ENCODE measurements at places on chromosomes 16 and 17.

DNA sequence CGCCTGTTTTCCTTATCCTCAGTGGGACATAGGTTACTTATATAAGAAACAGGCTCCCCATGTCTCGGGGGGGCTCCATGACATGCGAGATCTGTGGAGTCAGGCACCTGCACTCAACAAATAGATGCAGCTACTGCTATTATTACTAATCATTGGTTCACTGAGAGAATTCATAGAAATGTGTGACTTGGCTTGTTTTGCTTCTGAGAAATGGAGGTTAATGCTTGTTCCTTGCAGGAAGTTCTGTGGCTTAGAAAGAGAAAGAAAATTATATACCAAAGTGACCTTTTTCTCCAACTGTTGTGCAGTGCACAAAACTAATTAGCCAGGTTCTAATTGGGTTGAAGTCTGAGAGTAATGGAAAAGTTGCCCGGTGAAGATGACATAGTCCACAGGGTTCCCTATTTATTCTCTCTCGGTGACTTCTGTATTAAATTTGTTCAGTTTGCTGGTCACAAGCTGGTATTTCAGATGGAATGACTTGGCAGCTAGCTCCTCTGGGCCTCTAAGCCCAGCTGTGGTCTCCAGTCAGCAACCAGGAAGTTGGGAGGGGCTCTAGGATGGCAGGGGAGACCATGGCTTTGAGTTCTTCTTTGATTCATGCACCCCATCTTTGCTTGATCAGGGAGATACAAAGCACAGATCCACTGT, 17.6 kb upstream of the MAF start:
- peak overlapping the region; percentile 2 for H3K27ac ChIP-seq
- DNase-seq = no peak
- H3K4me3 ChIP-seq = no peak overlapping the region
- H3K36me3 ChIP-seq = no peaks in the 10 kb centered on the region

DNA sequence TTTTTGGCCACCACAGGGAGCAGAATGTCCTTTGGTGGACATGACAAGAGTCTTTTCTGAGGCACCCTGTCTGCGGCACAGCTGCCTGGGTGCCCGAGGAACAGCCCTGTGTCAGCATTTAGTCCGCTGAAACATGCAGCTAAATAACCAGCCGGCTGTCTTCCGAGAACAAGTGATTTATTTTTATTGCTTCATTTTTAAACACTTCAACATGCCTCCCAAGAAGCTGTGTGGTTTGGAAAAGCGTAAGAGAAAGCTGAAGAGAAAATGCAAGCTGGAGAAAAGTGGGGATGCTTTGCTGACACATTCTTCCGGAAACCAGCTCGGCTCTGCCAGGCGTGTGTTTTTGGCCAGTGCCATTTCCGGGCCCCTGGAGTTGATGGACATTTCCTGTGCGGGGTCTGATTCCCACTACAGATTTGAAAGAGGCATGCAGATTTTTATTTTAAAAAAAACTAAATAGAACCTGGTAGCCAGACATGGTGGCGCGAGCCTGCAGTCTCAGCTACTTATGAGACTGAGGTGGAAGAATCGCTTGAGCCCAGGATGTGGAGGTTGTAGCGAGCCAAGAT, 94.7 kb downstream of the SEC14L1 start:
- H3K36me3 ChIP-seq = no peaks in the 10 kb centered on the region
- H3K27ac ChIP-seq = peak overlapping the region; percentile 80
- DNase-seq = no peak

DNA sequence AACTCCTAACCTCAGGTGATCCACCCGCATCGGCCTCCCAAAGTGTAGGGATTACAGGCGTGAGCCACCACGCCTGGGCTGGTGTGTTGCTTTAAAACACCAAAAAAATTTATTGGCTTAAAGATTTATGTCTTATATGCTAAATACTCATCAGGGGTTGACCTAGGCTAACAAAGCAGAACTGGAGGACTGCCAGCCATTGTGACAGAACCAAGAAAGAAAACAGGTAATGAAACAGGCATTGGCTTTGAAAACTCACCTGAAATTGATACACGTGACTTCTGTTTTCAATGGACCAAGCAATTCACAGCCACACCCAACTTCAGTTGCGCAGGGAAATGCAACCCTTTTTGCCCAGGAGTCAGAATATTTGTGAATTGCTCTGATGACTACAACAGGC, 4.9 kb upstream of the PHAF1 start:
- no peak overlapping the region for H3K27ac ChIP-seq
- H3K27me3 ChIP-seq = no peaks in the 10 kb centered on the region
- H3K36me3 ChIP-seq = no peaks in the 10 kb centered on the region
- no peaks in the 10 kb centered on the region for H3K4me1 ChIP-seq
- DNase-seq = peak; percentile 12

GRCh38 chr16:2150418-2151187, 2.2 kb downstream of the RAB26 start:
- H3K4me3 ChIP-seq = no peak overlapping the region
- H3K27ac ChIP-seq = peak overlapping the region; percentile 12
- peak; percentile 61 for DNase-seq
- peaks cover 10% of the 10 kb centered on the region for H3K27me3 ChIP-seq
- H3K36me3 ChIP-seq = peaks cover 57% of the 10 kb centered on the region

DNA sequence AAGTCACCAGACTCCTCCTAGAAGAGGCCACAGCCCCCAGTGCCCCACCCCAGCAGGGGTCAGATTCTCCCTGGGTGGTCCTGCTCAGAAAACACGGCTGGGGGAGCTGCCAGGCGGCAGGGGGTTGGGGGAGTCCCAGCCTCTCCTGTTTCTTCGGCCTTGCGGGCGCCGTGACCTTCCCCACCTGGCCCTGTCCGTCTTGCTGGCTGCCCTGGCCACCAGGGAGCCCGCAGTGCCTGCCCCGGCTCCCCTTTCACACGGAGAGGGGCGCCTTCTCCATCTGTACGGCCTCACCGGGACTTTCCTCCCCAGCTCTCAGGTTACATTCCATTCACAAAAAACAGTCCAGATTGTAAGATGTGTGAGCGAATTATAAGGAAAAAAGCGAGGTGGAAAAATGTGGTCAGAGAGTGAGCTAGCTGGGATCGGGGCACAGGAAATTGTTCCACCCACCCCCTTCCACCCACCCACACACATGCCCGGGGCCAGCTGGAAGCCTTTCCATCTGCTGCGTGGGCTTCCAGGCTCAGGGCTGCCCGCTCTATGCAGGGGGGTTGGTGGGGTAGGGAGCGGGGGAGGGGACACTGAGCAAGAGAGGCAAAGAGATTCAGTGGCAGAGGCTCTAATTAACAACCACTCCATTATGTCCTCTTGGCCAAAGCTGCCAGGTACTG, 14.6 kb upstream of the CIBAR2 start:
- peaks cover 8% of the 10 kb centered on the region for H3K4me1 ChIP-seq
- no peaks in the 10 kb centered on the region for H3K36me3 ChIP-seq
- H3K4me3 ChIP-seq = no peak overlapping the region
- no peak for DNase-seq

DNA sequence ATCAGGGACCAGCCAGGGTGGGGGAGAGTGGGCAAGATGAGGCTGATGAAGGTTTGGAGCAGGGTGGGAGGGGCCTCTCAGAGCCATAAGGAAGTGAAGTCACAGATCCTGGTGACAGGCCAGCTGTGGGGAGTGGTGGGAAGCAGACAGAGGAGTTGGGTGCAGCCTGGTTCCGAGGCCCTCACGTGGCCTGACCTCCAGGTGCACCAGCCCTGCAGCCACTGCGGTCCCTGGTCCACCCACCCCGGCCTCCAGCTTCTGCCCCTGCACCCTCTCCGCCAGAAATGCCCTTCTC, 3.9 kb upstream of the ZFPM1 start:
- no peak overlapping the region for H3K27ac ChIP-seq
- peaks cover 17% of the 10 kb centered on the region for H3K4me1 ChIP-seq
- no peak overlapping the region for H3K4me3 ChIP-seq
- no peaks in the 10 kb centered on the region for H3K27me3 ChIP-seq
- H3K36me3 ChIP-seq = no peaks in the 10 kb centered on the region

DNA sequence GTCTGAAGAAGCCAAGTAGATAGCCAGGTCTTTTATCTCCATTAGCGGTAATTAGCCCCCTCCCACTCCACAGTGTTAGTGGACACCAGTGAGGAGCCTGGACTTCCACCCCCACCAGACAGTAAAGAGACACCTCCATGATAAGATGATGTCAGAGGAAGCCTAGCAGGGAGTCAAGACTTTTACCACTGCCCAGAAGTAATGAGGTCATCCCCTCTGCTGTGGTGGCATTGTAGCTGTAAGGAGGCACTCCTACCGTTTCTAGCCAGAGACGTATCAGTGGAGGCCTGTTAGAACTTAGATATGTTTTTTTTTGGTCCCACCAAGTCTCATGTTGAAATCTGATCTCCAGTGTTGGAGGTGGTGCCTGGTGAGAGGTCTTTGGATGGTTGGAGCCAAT, 38.1 kb downstream of the PIK3R5 start:
- no peak overlapping the region for H3K27ac ChIP-seq
- H3K4me3 ChIP-seq = no peak overlapping the region
- H3K4me1 ChIP-seq = no peaks in the 10 kb centered on the region
- no peak for DNase-seq
- H3K27me3 ChIP-seq = no peaks in the 10 kb centered on the region
- no peaks in the 10 kb centered on the region for H3K36me3 ChIP-seq

DNA sequence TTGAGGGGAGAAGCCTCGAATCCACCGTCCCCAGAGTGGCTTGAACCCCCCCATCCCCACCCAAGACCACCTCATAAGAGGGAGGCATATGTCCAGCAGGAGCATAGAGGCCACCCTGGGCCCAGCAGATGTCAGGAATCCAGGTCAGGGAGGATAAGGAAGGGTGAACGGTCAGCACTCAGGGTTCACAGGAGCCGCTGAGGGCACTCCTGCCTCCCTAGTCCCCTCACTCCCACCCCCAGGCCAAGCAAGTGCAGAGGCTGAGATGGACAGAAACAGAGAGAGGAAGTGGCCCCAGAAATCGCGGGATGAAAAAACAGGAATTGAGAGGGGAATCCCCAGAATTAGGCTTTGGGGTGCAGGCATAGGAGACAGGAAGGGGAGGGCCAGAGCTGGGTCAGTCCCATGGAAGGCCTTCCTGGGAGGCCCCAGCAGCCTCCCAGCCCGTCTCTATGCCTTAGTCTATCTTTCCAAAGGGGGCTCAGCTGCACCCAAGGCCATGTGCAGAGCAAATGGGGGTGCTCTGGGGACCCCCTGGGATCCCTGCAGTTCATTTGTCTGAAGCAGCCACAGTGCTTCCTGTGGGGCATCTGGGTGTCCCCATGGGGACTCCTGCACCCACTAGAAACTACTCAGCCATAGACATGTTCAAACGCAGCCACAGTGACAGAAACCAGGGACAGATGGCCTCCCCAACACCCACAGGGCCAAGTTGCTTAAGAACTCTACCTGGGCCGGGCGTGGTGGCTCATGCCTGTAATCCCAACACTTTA, 1.7 kb downstream of the CMTM3 start:
- H3K27me3 ChIP-seq = peaks cover 14% of the 10 kb centered on the region
- peaks cover 17% of the 10 kb centered on the region for H3K4me1 ChIP-seq
- H3K4me3 ChIP-seq = peak overlapping the region; percentile 71

DNA sequence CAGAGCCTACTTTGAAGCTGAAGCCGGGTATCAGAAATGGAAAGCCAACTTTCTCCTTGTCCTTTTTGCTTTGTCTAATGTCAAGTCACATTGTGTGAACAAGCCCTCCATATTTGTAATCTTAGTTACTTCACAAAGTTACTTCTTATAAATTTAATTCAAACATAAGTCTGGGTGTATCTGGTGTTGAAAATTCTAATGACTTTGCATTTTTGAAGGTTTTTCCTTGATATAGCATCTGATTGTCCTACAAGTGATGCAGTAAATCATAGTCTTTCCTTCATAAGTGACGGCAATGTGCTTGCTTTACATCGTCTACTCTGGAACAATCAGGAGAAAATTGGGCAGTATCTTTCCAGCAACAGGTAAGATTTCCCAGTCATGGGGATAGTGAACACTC, 36.9 kb downstream of the OMG start:
- no peak overlapping the region for H3K27ac ChIP-seq
- DNase-seq = no peak
- no peaks in the 10 kb centered on the region for H3K4me1 ChIP-seq
- no peaks in the 10 kb centered on the region for H3K27me3 ChIP-seq
- H3K36me3 ChIP-seq = peaks cover 9% of the 10 kb centered on the region
- no peak overlapping the region for H3K4me3 ChIP-seq

- no peaks in the 10 kb centered on the region for H3K36me3 ChIP-seq
- H3K4me3 ChIP-seq = no peak overlapping the region
- H3K27ac ChIP-seq = no peak overlapping the region
Observed at GRCh38 chr17:38567350-38567749, 38.4 kb downstream of the SRCIN1 start.

GRCh38 chr16:12617401-12617819, 186.3 kb downstream of the CPPED1 start:
- no peak for DNase-seq
- no peaks in the 10 kb centered on the region for H3K27me3 ChIP-seq
- H3K4me3 ChIP-seq = no peak overlapping the region
- H3K4me1 ChIP-seq = no peaks in the 10 kb centered on the region
- H3K36me3 ChIP-seq = no peaks in the 10 kb centered on the region

- no peaks in the 10 kb centered on the region for H3K27me3 ChIP-seq
- H3K27ac ChIP-seq = no peak overlapping the region
- H3K36me3 ChIP-seq = no peaks in the 10 kb centered on the region
- no peak overlapping the region for H3K4me3 ChIP-seq
Observed at GRCh38 chr16:85871756-85872155, 27.2 kb upstream of the IRF8 start.

DNA sequence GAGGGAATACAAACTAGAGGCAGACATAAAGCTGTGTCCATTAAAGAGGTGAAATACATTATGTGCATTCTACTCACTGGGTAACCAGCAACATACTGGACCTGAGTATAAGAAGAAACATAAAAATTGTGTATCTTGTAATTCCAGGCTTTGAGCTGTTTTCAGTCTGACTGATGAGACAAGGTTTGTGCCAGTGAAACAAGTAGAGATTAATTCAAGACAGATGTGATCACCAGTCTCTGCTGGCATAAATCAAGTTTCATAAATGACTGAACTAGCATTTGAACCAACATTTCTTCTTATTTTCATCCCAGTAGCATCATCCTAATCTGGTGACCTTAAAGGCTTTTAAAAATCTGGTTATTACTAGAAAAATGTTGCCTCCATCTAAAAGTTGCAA, 108.8 kb upstream of the RPL38 start:
- DNase-seq = no peak
- H3K4me1 ChIP-seq = no peaks in the 10 kb centered on the region
- no peak overlapping the region for H3K4me3 ChIP-seq
- no peaks in the 10 kb centered on the region for H3K27me3 ChIP-seq
- H3K27ac ChIP-seq = no peak overlapping the region
- no peaks in the 10 kb centered on the region for H3K36me3 ChIP-seq

DNA sequence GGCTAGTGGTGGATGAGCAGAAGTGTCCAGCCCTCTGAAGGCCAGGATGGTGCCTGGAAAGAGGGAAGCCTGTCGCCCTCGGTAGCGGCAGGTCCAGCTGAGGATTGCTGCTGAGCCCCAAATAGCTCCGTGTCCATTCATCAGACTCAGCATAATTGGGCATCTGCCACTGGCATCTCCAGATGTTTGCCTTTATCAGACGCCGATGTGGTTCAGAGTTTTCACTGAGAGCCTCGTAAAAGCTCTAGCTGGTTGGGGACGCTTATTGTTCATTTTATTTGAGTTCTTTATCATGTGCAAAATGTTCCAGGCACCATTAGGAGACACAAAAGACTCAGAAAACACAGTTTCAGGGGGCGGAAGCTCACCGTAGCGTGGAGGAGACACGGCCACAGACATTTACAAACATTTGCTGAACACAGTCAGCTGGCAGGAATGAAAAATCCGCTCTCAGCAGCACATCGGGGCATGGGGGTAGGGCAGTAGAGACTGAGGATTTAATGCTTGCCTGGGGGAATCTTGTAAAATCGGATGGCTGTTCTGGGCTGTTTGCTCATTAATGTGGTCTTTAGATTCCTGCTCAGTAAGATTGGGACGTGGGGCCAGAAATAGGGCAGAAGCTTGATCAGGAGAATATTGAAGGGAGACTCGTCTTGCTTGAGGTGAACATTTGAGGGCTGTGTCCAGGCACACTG, 41.7 kb downstream of the SMPD3 start:
- H3K4me3 ChIP-seq = no peak overlapping the region
- H3K4me1 ChIP-seq = no peaks in the 10 kb centered on the region
